ENCODE measurements at places on chromosomes 12 and 14.

- DNase-seq: no peak
Measured at GRCh38 chr14:64114796-64115195, 179.4 kb downstream of the ESR2 start.

- no peak for DNase-seq
Measured at GRCh38 chr14:105866841-105867321, 340.5 kb downstream of the TMEM121 start.

GRCh38 chr12:47276621-47277309 is 197.0 kb upstream of the AMIGO2 start:
- DNase-seq: peak; percentile 79

DNA sequence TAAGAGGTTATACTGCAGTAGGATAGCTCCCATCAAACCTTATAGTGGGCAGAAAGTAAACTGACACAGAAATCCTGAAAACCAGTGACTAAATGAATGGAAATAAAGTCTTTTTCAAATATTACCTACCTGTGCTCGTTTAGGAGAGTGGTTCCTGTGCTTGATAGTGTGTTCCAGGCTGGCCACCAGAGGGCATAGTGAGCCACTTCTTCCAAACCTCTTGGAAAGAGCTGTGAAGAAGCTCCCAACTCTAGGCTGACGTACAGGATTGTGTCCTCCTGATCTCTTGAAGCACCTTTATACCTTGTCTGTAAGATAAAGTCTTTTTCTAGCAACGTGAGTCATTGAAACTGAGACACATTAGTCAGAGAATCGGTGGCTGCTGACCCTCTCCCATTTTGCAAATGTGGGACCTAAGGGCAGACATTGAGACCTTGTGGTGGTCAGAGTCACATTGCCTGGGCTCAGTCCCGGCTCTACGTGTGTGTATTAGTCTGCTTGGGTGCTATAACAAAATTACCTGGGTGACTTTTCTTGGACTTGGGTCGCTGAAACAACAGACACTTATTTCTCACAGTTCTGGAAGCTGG is 17.6 kb downstream of the TDP1 start:
- no peak for DNase-seq

- no peak for DNase-seq
Measured at GRCh38 chr12:83092606-83093005, 405.9 kb downstream of the TMTC2 start.

All from DMS153 (cell line).